ENCODE measurements at places on chromosomes 3 and 15.

DNA sequence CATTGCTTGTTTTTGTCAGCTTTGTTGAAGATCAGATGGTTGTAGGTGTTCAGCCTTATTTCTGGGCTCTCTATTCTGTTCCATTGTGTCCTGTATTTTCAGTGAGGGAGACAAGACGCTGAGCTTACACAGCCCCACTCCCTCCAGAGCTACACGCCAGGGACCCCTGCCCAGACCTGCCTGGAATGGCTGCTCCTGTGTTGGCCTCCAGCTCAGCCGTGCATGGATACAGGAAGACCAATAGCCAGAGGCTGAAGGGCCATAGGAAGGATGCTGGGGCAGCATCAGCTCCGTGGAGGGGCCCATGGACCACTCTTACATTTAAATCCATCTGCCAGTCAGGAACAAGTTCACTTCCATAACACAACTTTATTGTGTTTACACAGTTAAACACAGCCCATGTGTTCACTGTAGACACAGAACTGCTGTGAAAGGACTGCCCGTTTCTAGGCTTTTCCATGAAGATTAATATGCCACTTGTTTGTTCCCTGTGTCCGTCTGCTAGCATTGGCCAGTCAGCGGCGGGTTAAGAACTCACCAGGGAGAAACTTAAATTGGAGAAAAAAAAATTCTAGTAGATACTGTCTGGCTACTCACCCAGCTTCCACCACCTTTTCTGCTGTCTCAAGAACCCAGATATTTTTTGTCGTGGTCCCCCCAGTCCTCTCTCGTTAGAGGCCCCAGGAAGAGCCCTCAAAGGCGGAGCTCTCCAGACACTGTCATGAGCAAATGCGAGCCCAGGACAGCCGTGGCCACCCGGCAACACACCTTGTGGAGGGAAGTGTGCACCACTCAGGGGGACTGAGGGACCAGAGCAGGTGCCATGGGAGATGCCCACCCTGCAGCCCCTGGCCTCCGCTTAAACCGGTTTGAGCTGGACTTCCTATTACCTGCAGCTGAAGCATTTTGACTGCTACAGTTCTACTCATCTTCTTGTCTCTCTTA is 142.3 kb upstream of the MEF2A start:
- DNase-seq = no peak

- DNase-seq = no peak
Observed at GRCh38 chr15:38460543-38460942, 6.6 kb downstream of the FAM98B start.

DNA sequence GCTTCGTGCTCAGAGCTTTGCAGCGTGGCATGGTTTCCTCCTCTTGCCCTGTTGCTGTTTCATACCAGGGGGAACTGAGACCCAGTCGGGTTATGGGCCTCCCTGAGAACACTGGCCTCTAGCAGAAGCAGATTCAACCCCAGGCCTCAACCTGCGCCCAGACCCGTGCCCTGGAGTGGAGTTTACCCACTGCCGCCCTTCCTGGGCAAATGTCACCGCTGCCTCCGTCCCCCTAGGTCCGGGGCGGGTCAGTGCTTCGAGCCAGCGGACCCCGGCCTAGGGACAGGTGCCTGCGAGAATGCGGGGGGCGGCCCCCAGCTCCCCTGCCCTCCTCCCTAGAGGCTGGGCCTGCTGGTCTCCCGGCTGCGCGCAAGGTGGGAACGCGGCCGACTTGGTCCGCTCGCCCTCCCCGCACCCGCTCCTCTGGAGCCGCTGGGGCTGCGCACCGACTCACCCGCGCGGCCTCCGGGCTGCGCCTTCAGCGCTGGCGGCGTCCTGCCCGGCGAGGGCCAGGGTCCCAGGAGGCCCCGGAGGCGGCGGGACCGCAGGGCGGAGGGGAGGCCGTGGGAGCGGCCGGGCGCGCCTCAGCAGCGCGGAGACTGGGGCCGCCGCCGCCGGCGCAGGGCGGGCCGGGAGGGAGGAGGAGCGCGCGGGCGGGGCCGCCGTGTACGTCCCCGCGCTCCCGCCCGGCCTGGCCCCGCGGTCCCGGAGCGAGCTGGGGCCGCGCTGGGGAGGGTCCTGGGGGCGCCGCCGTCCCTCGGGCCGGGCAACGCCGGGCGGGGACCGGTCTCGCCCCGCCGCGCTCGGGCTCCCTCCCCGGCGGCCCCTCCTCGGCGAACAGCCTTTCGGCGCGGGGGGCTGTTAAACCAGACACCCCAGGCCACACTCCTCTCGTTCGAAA is at the start of gene PIGZ:
Gene PIGZ (minus strand): TSS at position 601 of the 901 bp plus-strand sequence. CDS start 16,802 bp downstream, outside the sequence.
- DNase-seq = peak; percentile 45

DNA sequence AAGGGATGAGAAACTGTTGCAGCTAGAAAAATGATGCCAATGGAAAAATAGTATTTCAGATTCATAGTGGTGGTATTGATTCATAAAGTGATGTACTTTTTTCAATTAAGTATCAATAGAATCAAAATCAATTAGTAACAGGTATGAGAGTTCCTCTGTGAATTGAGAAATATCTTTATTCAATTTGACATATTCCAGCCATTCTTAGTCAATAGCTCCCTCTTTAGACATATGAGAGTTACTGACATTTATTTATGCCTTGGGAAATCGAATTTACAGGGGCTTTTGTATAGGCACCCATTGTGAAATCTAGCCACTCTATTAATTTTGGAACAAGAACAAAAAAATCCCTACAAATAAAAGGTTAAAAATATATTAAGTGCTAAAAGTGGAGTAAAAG is 386.9 kb upstream of the CNTN3 start:
- peak; percentile 7 for DNase-seq

GRCh38 chr15:60840306-60840702 is 361.4 kb upstream of the ICE2 start:
- DNase-seq = peak; percentile 61

DNA sequence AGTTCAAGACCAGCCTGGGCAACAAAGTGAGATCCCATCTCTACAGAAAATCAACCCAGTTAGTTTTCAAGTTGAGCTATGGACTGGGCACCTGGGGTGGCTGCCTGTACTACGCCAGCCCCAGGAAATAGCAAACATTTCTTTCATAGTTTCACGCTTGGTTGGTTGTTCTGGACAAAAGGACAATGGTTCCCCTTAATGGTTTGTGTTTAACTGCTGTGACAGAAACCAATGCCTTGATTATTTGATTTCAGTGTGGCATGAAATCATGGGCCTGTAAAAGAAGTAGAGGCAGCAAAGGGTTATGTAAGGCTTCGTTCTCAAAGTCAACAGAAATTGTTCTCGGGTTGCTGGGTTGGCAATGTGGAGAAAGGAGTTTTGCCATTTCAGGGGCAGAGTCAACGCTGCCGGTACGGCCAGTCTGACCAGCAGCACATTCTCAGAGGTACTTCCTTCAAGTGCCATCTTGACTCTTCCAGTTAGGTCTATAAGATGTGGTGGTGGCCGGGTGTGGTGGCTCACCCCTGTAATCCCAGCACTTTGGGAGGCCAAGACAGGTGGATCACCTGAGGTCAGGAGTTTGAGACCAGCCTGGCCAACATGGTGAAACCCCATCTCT is 12.7 kb downstream of the LCMT2 start:
- DNase-seq = no peak

- DNase-seq = no peak
Observed at GRCh38 chr3:76345878-76346277, 560.5 kb upstream of the ZNF717 start.

DNA sequence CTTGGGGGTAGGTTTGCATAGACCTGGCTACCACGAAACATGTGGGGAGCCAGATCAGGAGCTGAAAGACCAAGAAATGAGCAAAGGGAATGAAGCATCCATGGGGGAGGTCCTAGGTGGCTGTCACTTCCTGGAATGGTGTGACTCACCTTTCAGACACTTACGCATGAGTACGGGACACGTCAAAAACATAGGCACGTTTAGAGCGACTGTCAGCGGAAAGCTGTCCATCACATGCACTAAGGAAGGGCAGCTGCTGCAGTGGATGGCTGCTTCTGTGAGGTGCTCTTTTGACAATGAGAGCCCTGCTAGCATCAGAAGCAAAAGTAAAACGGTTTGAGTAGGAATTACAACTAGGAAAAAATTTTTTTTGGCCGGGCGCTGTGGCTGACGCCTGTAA is 244.6 kb upstream of the CCDC54 start:
- DNase-seq = peak; percentile 5

- DNase-seq = no peak
Observed at GRCh38 chr3:169953462-169954141, 13.0 kb upstream of the SEC62 start.

DNA sequence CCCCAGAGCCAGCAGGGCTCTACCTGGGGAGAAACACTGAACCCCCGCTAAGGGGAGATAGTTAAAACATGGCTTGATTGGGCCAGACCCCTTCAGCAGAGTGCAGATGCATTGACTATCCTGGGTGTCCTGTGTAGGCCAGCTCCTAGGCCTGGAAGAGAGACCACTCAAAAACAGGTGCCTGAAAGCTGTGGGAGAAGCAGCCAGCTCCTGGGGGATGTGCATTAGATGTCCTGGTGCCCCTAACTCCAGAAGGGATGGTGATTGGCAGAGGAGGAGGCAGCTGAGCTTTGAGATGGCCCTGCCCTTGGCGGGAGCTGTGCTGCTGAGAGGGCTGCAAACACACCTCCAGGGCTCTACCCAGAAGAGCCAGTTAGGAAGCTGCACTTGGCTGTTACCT is 89.3 kb upstream of the PLXNA1 start:
- DNase-seq = no peak

DNA sequence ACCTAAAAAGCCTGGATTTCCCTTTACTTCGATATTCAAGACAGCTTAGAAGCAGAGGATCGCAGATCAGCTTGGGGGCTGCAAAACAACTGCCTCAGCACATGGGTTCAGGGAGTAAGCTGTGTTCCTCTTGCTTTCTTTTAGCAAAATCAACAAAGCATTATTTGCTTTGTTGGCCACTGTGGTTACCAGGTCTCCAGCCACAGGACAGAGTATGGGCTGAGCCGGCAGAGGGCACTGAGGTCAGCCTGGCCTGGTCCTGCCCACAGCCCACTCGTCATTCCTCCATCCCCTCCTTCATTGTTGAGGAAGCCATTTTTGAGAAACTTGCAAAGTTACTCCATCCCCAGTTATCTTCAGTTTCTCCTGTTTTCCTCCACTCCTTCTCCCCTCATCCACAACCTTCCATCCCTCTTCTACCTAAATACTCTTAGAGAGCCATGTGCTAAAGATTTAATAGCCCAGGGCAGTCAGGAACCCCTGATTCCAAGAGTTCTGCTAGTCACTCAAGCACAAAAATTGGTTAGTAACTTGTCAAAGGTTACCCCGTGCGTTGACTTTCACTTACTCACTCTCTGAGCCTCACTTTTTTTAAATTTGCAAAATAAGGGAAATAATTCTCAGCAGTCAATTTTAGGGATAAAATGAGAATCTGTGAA is 60.0 kb upstream of the HES1 start:
- DNase-seq = no peak
